ENCODE measurements at places on chromosomes 13 and 19.

- DNase-seq, result no peak
These were observed 40.3 kb downstream of the LYL1 start for GRCh38 chr19:13062317-13062716.

- DNase-seq, result no peak
These were observed 56.1 kb downstream of the DOCK9 start for GRCh38 chr13:98921786-98922185.

DNA sequence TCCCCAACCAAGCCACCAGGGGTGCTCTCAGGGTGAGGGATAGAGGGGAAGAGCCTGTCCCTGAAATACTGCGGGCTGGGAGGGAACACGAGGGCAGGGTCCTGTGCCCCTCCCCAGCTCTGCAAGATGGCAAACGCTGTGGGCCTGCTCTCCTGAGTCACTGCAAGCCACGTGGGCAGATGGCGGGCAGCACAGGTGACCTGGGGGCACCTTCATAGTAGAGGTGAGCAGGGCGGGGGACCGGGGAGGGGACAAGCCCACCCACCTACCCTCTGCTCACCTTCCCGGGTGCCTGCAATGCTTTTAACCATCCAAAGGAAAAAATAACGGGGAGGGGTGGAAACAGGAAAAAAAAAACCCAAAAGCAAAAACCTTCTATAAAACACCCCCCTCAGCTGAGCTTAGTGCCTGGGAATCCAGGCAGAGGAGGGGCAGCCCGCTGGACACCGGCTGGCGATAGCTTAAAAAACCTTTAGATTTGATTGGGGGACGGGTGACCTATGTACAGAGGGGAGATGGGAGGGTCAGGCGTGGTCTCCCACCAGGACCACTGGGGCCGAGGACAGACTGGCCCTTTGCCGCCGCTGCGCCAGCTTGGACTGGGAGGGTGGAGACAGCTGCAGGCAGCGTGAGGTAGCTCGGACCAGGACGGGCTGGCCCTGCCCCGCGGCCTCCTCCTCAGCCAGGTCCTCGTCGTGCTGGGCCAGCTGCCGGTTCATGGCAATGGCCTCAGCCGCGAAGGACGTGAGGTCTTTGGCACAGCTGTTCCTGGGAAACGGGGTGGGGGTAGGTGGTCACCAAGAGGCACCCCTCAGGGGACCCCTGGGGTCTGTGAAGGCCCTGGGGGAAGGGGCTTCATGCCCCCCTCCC is 11.7 kb downstream of the MKNK2 start:
- no peak for DNase-seq

DNA sequence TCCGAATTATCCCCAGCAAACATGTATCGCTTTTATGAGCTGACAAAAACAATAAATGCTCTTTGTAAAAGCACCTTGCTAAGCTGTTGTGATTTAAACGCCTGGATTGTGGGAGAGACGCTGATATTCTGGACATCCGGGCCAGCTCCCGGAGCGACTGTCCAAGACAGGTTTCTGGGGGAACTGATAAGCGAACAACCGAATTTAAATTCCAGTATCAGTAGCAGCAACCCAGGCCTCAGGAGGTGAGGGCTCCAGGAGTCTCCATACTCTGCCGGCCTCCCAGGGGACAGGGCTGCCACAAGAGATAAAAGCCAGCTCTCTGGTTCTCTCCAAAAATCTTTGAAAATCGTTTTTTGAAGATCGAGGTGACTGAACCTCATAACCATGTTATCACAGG is 50.3 kb upstream of the VSTM2B start:
- DNase-seq, result no peak

- DNase-seq, result no peak
These were observed 224.2 kb downstream of the GPC6 start for GRCh38 chr13:93450761-93451160.

DNA sequence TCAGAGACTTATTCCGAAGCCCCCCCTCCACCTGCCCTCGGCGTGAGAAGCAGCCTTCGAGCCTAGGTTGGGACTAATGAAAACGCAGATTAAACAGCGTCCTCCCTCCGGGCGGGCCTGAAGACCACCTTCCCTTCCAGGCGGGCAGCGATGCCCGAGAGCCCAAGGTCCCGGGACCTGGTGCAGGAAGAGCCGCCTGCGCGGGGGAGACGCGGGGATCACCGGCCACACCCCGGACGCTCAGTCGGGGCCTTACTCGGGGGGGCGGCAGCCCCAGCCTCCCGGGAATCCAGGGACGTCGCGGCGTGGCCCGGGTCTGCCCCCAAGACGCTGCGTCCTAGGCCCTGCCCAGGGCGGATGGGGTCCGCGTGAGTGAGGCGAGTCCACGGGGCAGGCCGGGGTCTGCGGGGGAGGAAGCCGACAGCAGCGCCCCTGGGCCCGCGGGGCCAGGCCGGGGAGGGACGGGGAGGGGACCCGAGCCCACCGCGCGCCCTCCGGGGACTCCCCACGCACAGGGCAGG is 33.3 kb upstream of the SPACA7 start:
- no peak for DNase-seq
